ENCODE measurements at places on chromosomes 5 and 9.

DNA sequence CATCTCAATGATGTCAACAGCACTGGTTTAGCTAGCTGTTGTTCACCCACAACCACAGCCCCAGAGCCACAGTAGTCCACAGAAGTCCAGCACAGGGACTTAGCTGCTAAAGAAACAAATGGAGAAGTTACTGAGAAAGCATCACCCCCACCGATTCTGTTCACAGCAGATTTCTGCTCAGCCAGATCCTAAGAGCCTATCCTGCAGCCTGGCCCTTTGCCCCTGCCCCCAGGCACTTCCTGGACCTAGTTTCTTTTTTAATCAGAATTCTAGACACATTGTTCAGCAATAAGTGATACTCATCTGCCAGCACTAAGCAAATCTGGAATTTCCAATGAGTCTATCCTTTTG is 7.4 kb downstream of the B4GALT1 start:
- DNase-seq, result peak; percentile 84

DNA sequence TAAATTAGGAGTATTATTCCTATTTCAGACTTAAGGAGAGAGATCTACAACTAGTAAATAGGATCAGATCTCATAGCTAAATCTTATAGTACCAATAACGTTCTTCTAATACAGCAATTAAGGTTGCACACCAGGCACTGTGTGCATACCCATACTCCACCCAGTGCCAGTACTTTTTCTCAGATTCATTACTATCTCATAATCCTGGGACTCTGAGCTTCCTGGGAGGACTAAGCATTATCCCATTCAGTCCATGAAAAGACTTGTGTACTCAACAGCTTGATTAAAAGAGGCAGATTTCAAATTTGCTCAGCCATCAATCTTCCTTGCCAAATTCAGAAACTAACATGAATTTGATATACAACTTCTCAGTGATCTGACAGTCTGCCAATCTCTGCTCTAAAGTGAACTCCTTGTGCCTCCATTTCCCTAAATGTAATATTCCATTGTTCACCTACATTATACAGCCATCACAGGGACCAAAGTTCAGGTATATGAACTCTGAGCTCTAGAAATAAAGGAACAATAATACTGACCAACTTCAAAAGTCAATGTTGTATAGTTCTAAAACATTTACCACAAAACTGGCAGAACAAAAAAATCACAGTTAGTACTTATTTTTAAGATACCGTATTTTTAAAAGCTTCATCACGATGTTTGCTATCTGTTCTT is 7.2 kb downstream of the STRBP start:
- DNase-seq, result no peak

GRCh38 chr5:52269859-52270258 is 517.9 kb upstream of the ITGA1 start:
- no peak for DNase-seq

- no peak for DNase-seq
These were observed 571.2 kb upstream of the WWC1 start for GRCh38 chr5:167720259-167720658.

DNA sequence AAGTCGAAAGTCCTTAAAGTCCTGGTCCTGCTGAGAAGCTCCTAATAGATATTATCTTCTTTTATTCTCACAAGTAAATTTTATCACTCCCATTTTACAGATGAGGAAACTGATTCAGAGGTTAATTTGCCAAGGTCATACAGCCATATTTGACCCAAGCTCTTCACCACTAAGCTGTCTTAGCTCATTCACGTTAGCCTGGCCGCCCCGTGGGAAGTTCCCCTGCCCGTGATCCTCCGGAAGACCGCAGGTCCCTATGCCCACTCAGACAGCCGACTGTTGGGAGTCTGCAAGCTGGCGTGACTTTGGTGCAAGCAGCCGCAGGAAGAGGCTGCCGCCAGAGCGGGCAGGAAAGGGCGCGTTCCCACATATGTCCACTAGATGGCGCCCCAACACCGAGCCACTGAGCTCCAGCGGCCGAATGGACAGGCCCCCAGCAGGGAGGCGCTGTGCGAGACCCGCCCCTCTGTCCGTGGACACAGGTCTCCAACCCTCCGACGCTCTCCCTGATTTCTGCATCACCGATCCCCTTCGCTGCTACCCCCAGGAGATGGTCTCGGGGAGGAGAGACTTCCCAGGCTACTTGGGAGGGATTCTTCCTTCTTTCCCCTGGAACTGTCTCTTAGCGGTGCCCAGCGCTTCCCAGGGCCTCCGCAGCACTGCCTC is 10.0 kb upstream of the ARAP3 start:
- DNase-seq, result peak; percentile 81
